Cardiac muscle cell (in vitro differentiated cells and primary cell): ENCODE measurements at places on chromosomes 1 and 21. TPM values are rescaled to one million over a fixed set of nuclear protein-coding genes. Genes with fewer than 3 reads are reported as not detected.
A peak's percentile ranks its signal among the peaks of the same experiment; 100 is the strongest.

- peak; percentile 53 for DNase-seq
Measured at GRCh38 chr1:210233495-210234328, 1.1 kb downstream of the SERTAD4 start.

The ANGPTL3 gene
- polyA plus RNA-seq, result 0.94 TPM in 1 of 2 replicates, not detected in the other

The ZNF326 gene
- 27.9 and 36.1 TPM in 2 replicates for polyA plus RNA-seq

The OR2AK2 gene
- not detected in 2 replicates for polyA plus RNA-seq

The S100A7 gene
- polyA plus RNA-seq, result not detected in 2 replicates

GRCh38 chr1:119133987-119134386, 6.5 kb downstream of the WARS2 start:
- DNase-seq, result no peak

The LYPD8 gene
- polyA plus RNA-seq, result not detected in 2 replicates

- peak; percentile 52 for DNase-seq
Measured at GRCh38 chr1:234478152-234478480, 863 bp downstream of the TARBP1 start.

- no peak for DNase-seq
Measured at GRCh38 chr1:151790940-151791651, 796 bp upstream of the TDRKH start.

- no peak for DNase-seq
Measured at GRCh38 chr21:34574601-34575529, 40.0 kb downstream of the RCAN1 start.

DNA sequence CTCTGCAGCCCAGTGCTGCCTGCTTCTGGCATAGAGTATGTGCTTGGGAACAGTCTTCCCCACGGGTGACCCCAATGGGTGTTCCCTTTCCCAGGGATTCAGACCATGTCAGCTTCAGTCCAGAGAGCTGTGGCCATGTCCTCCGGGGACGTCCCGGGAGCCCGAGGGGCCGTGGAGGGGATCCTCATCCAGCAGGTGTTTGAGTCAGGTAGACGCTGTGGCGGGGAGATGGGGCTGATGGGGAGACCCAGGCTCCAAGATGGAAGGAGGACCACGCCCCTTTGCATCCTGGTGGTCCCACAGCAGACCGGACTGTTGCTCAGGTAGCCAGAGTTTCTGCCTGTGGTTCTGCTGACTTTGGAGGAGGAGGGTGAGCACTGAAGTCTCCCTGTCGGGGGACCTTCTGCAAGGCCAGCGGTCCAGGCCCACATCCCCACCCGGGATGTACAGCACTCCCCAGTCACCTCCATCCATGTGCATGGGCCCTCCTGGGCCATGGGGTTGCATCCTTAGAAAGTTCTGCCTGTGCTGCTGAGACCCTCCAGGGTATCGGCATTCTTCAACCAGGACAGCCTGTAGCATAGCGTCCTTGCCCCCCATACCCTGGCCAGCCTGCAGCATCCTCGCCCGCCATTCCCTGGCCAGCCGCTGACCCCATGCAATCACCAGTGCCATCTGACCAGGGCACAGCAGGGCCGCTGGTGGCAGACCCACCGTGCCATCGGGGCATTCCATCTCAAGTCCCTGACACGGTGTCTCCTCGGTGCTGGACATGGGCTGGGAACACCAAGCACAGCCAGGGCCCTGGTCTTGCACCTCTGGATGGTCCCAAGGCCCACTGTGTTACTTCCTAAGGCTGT, 2.8 kb downstream of the AIRE start:
- DNase-seq, result no peak

DNA sequence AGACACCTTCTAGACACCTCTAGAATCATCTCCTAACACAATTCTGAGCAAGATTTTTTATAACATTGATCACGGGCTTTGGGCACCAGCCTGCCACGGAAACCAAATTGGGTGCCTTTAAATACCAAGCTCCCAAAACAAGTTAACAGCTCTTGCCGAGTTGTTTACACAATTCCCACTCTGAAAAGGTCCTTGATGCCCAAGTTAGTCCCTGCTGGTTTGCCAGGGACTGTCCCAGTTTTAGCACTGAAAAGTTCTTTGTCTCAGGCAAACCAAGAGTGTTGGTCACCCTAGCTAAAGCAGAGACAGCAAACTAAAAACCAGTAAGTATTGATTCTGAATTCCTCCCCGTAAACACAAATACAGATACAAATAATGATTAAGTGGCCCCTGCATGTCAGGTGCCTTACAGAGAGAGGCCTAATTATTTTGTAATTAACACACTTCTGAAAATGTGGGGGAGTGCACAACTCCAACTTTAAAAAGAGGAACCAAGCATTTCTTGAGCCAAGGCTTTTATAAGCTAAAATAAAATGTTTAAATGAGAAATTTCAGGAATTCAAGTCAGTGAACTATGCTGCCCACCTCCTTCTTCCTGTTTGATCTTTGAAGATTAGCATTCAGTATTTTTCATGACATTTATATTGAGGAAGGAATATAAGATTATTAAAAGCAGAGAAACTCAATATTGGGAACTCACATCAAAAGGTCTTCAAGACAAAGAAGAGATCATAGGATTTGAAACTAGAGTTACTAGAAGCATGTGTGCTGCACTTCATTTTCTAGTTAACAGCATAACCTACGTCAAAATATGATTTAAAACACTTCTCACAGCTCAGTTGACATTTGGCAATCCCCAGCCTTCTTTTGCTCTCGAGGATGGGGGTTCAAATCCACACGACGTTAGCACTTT, 9.0 kb upstream of the UBE2U start:
- no peak for DNase-seq

The FUCA1 gene
- 36.6 and 40.4 TPM in 2 replicates for polyA plus RNA-seq

GRCh38 chr21:36719614-36720013, 20.7 kb downstream of the SIM2 start:
- DNase-seq, result no peak

DNA sequence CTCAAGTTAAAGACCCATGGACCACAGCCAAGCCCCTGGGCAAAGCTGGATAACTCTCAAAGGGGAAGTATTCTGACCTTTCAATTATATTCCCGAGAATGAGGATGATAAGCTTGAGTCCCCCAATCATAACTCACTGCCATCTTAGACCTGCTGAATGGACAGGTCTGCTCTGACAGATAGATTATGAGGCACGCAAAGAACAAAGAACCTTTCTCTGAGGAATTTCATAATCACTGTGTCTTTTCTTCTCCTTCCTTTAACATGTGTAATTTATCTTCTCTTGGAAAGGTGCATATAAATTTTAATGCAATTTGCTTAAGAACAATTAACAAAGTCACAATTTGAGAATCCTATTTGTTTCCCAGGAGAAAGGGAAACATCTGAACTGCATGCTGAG, 22.0 kb downstream of the PIGM start:
- DNase-seq, result no peak

GRCh38 chr1:226692823-226693222, 46.3 kb downstream of the ITPKB start:
- DNase-seq, result no peak

The PRKAA2 gene
- 6.4 and 10.2 TPM in 2 replicates for polyA plus RNA-seq

The MMEL1 gene
- polyA plus RNA-seq, result not detected in 2 replicates

The CD1B gene
- polyA plus RNA-seq, result not detected in 2 replicates

The HMCN1 gene
- polyA plus RNA-seq, result 4.9 and 12.5 TPM in 2 replicates

- DNase-seq, result no peak
Measured at GRCh38 chr1:228827019-228827418, 91.7 kb downstream of the RHOU start.

The GPR61 gene
- polyA plus RNA-seq, result 1.9 and 2.7 TPM in 2 replicates

DNA sequence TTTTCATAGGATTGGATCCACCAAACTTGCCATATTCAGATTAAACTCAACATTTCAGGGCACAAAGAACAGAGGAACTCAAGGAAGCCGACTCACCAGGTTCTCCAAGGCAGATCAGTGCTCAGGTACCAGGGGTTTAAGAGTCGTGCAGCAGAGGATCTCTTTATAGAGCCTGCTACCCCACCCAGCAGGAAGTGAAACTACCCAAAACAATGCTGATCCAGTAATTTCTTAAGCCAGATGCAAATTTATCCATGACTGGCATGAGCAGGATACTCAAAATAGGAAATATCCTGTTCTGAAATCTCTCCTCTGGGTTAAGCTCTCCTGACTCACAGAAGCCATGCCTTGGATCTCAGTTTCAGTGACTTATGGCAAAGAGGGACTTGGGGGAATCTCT, at the start of gene SPRR2A:
Gene SPRR2A, minus strand, starts transcription at position 138 of the 400 bp plus-strand sequence. CDS start 777 bp downstream, outside the sequence.
- DNase-seq, result no peak

DNA sequence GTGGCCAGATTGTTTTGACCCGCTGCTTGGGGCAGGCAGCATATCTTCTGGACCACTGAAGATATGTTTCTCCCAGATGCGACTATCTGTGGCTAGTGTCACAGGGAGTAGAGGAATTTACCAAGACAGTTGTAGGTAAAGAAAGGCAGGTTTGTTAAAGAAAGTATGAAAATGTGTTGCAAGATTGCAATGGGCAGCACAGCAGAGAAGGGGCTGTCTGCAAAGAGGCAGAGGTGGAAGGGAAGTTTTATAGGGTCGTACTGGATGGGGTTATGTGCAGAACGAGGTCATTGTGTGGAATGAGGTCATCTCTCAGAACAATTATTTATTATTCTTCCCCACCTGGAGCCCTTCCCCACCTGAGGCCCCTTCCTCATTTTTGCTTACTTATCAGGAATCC, 15.0 kb upstream of the VAMP4 start:
- no peak for DNase-seq

The ANKRD45 gene
- polyA plus RNA-seq, result 2.2 and 2.3 TPM in 2 replicates

DNA sequence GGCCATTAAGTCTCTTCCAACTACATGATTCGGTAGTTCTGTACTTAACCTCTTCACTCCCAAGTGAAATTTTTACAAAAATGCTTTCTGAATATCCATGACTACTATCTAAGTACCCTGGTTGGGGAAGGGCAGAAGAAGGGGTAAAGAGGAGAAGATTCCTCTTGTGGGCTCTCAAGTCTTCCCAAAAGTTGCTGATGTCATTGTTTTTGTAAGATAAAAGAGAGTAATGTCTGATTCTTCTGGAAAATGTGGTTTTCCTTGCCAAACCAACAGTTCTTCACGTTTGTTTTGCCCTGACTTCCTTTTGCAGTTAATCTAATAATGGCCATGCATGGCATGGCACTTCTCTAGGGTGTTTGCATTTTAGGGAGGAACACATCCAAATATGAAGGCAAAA, 34.7 kb upstream of the AK4 start:
- no peak for DNase-seq

The RBM15 gene
- polyA plus RNA-seq, result 8.5 and 15.0 TPM in 2 replicates

- DNase-seq, result no peak
Measured at GRCh38 chr1:25825605-25826004, 5.9 kb downstream of the MTFR1L start.

The DENND2D gene
- polyA plus RNA-seq, result 0.37 and 2.3 TPM in 2 replicates
